ENCODE measurements at places on chromosomes 5 and 9.

DNA sequence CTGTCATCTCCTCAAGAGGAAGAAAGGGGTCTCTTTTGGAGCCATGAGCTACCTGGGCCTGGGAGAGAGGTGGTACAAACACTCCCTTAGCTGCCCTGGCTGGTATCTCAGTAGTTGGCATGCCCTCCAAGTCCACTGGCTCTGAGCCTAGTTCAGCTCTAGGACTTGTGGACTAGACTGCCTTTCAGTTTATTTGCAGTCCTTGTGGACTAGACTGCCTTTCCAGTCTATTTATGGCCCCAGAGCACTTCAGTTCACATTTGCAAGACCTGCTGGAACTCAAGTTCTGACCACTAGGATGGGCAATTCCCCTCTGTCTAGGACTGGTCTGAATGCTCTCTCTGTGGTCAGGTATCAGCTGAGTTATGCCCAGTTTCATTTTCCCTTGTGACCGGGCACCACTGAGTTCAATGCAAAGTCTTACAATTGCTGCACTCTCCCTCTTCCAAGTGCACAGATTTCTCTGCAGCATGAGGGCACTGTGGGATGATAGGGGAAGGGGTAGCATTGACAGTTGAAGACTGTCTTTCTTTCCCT lies 1019.0 kb downstream of the TAF11L14 start:
- DNase-seq, result no peak

DNA sequence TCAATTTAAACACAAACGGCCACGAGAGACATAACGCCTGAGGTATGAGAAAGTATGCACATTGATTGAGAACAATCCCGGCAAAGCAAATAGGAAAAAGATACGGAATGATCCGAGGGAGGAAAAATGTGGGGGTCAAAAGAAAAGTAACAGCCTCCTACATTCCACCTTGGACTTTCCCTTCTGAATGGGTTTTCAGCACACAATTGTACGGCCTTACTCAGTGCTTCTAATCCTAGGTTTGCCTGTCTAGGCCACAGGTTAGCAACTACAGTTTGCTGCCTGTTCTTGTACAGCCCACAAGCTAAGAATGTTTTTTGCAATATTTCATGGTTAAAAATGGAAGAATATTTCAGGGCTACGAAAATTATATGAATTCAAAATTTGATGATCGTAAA lies 46.2 kb upstream of the RNF20 start:
- no peak for DNase-seq

DNA sequence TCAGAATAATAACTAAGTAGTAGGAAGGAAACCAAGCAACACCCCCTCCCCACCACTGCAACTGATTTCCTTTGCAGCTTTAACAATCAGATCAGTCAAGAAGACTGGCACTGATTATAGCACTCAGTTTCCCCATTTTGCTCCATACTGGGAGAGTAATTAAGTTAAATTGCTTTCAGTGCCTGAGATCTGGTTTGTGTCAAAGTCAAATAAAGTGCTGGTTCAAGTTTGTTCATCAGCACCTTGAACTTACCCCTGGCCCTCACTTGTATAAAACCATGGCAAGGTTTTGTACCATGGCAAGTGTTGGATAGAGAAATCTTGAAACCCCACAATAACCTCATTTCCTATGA lies 290.2 kb upstream of the SEMA6A start:
- no peak for DNase-seq

DNA sequence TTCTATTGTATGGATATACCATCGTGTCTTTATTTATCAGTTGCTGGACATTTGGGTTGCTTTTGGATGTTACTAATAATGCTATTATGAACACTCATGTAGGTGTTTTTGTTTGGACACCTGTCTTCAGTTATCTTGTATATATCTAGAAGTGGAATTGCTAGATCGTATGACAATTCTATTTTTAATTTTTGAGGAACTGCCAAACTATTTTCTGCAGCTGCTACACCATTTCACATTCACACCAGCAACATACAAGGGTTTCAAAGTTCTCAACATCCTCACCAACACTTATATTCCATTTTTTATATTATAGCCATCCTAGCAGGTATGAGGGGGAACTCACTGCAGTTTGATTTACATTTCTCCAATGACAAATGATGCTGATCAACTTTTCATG lies 324.6 kb downstream of the CAAP1 start:
- DNase-seq, result no peak

- DNase-seq, result no peak
Measured at GRCh38 chr5:56637321-56637920, 177.9 kb upstream of the MAP3K1 start.

DNA sequence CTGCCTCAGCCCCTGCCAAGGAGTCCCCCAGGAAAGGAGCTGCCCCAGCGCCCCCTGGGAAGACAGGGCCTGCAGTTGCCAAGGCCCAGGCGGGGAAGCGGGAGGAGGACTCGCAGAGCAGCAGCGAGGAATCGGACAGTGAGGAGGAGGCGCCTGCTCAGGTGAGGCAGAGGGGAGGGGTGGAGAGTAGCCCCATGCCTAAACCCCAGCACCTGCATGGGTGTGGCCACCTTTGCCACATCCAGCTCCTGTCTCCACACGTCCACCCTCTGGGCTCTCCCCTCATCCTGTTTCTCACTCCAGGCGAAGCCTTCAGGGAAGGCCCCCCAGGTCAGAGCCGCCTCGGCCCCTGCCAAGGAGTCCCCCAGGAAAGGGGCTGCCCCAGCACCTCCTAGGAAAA lies 17.2 kb downstream of the TCOF1 start:
- no peak for DNase-seq

DNA sequence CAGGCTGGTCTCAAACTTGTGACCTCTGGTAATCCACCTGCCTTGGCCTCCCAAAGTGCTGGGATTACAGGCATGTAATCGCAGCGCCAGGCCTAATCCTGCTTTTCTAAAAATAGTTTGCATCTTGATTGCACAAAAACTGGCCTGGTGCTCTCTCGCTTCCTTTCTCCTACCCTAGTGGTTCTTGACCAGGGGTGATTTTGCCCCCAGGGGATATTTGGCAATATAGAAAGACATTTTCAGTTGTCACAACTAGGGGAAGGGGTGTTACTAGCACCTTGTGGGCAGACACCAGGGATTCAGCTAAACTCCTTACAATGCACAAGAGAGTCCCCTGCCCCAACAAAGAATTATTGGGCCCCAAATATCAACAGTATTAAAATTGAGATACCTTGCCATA lies 139.8 kb downstream of the DROSHA start:
- DNase-seq, result no peak

- DNase-seq, result no peak
Measured at GRCh38 chr5:179599973-179600372, 23.5 kb downstream of the HNRNPH1 start.

GRCh38 chr9:133543772-133544467 lies 9.4 kb downstream of the ADAMTSL2 start:
- DNase-seq, result no peak

DNA sequence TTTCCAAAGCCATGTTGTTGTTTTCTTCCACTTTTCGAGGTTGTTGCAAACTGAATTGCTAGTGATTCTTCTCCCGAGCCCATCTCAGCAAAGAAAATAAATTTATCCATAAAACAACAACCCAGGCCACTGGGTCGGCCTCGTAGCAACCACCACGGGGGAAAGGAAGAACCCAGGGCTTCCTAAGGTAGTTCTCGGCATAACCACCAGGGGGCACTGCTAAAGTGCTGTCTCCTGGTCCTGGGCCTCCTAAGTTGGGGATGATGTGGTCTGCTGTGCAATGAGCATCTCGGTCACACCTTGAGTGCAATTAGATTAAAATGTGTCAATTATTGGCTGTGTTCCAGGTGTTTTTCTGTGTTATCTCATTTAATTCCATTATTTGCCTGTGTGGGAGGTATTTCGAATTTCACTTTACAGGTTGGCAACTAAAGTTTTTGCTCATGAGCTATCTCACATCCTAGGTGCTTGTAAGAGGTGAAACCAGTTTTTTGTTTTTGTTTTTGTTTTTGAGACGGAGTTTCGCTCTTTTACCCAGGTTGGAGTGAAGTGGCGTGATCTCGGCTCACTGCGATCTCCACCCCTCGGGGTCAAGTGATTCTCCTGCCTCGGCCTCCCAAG lies 102.8 kb upstream of the DAP start:
- peak; percentile 62 for DNase-seq

GRCh38 chr5:159082474-159082873 lies 17.2 kb downstream of the EBF1 start:
- DNase-seq, result no peak

DNA sequence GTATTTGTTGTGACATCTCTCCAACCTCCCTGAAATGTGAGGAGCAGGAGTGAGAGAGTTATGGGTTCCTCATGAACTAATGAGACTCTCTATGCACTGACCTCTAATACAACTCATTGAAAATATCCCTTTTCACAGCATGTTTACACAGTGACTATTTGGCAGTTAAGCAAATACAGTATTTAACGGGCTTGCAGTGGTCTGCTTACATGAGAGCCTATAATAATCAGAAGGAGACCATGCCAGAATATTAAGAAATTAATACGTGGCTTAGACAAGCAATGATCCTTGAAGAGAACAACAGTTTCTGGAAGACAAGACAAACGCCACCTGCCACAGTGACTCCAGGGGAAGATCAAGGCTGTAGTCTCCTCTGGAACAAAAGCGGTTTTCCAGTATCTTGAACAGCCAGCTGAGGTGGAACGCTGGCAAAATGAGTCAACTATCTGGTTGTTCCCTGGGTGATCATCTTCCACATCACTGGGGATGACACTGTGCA lies 424.5 kb downstream of the DMAC1 start:
- no peak for DNase-seq

DNA sequence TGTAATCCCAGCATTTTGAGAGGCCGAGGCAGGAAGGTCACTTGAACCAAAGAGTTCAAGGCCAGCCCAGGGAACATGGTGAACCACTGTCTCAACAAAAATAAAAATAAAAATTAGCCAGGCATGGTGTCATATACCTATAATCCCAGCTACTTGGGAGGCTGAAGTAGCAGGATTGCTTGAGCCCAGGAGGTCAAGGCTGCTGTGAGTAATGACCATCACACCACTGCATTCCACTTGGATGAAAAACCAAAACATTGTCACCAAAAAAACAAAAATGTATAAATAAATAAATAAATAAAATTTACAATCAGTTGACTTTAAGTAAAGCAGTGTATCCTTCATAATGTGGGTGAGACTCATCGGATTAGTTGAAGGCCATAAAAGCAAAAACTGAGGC lies 541.4 kb downstream of the CSNK1G3 start:
- no peak for DNase-seq

DNA sequence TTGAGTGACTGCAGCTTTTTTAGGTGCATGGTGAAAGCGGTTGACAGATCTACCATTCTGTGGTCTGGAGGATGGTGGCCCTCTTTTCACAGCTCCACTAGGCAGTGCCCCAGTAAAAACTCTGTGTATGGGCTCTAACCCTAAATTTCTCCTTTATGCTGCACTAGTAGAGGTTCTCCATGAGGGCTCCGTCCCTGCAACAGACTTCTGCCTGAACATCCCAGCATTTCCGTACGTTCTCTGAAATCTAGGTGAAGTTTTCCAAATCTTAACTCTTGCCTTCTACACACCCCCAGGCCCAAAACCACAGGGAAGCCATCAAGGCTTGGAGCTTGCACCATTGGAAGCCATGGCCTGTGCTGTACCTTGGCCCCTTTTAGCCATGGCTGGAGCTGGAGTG lies 1898.1 kb upstream of the NUDT12 start:
- DNase-seq, result no peak

- DNase-seq, result no peak
Measured at GRCh38 chr9:134047868-134048581, 19.8 kb downstream of the BRD3 start.

DNA sequence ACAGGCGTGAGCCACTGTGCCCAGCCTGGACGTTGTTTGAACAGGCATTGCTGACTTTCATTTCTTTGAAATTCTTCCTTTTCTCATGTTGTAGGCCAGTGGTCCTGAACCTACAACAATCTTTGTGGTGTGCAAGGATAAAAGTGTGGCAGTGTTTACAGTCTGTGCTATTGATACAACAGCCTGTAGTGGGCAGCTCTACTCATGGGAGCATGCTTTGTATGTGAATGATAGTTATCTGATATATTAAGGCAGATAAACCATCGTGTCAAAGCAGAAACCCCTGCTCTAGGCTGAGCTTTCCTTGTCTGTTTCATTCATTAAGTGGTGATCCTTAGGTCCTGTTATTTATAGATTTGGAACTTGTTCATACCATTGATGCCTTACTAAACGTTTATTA lies 42.6 kb downstream of the CSNK1G3 start:
- DNase-seq, result no peak

DNA sequence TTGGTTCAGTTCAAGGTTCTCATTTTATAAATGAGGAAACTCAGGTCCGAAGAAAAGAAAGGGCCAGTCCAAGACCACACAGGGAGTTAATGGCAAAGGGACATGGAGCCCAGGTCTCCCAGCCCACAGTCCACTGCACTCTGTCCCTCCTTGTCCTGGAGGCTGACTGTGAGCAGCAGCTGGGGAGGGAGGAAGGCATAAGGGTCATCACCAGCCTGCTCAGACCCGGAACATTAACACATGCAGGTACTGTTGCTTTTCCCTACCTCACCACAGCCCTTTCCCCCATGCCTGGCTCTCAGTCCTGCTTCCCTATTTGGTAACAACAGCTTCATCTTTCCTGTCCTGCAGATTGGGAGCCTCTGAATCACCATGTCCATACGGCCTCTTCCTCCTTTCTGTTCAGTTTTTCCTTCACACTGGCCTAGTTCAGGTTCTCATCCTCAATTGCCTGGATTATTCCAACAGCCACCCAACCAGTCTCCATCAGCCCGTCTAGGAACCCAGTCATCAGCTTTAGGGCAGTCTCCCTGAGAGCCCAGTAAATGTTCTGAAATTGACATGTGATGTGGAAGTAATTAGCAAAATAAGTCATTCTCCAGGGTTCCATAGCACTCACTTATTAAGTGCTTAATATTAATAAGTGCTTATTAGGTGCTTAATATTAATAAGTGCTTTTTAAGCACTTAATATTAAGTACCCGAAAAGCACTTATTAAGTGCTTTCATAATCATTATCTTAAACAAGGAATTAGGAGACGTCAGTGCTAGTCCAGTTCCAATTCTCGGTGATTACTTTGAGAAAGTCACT lies 4.3 kb downstream of the GPX3 start:
- DNase-seq, result no peak

- no peak for DNase-seq
Measured at GRCh38 chr9:122580360-122580759, 2.8 kb downstream of the OR1L8 start.

DNA sequence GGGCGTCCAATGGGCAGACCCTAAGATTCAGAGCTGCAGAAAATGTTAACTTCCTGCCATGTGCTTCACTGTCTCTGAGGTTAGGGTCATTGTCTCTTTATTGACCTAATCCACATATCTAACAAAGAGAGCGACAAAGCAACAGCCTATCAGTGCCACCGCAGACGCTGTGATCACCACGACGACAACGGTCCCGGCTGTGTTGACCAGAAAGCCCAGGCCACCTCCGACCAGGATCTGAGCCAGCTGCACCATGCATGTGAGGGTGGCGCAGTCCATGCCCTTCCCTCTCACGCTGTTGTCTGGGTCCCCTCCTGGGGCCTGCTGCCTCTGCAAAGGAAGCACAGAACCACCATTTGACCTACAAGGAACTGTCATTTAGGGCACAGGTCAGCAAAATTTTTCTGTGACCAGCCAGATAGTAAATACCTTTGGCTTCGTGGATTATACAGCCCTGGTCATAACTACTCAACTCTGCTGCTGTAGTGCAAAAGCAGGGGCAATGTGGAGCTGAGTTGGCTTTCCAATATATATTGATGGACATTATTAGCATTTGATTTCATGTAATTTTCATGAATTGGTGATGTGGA lies 8.5 kb downstream of the RXFP3 start:
- no peak for DNase-seq
